GM12864 (cell line): ENCODE measurements at places on chromosomes 2 and 18.

GRCh38 chr2:133885847-133886246 lies 317.6 kb upstream of the NCKAP5 start:
- DNase-seq: no peak

- DNase-seq: no peak
Measured at GRCh38 chr2:121088251-121089165, 196.5 kb downstream of the TFCP2L1 start.

- DNase-seq: no peak
Measured at GRCh38 chr2:233546774-233547173, 19.8 kb downstream of the USP40 start.

DNA sequence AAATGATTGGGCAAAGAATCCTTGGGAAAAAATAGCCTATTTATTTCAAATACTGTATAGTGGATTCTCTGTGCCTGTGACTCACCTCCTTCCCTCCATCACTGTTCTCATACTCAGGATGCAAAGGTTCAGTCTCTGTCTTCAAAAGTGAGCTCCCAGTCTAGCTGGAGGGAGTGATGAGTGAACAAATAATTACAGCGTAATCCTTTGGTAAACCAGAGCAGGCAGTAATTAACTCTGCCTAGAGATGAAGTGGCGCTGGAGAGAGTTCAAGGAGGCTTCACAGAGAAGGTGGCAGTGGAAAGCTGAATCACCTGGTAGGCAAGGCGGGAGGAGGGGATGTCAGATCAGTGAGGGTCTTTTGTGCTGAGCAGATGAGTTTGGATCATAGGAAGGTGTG lies 6.5 kb downstream of the DGUOK start:
- DNase-seq: no peak

- no peak for DNase-seq
Measured at GRCh38 chr2:101360232-101360631, 27.1 kb downstream of the CREG2 start.

GRCh38 chr2:134108113-134108512 lies 145.8 kb upstream of the MGAT5 start:
- no peak for DNase-seq

GRCh38 chr2:26492749-26493515 lies 15.0 kb upstream of the OTOF start:
- no peak for DNase-seq

GRCh38 chr18:69081846-69082245 lies 284.0 kb downstream of the CCDC102B start:
- no peak for DNase-seq

DNA sequence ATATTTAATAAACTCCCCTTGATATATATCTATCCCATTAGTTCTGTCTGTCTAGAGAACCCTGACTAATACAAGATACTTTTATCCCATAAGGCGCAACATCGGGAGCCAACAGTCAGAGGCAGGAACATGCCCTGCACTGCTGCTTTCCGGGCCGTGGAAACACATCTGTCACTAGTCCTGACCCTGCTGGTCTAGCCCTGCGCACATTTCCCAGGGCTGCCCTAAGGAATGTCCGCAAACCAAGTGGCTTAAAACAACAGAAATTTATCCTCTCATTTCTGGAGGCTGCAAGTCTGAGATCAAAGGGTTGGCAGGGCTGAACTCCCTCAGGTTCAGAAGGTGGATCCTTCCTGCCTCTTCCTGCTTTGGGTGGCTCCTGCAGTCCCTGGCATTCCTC lies 114.2 kb upstream of the TPO start:
- DNase-seq: no peak
